ENCODE measurements at places on chromosomes 1 and 21.

- no peak for DNase-seq
Observed at GRCh38 chr21:31558189-31558961, 101.1 kb upstream of the SOD1 start.

DNA sequence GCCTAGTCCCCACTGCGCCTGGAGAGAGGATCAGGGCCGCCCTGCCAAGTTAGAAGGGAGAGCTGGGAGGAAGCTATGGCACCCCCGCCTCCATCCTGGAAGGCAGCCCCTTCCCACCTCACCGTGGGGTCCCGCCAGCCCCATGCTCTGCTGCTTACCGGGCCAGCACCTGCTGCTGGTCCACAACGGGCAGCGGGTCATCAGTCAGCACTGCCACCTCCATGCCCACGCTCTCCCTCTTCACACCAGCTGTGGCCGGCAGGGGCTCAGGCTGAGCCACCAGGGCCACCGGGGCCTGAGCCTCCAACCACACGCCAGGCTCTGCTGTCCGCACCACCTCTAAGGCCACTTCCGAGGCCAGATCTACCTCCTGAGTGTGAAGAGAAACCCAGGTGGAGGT, 23.5 kb upstream of the DDOST start:
- DNase-seq: no peak

DNA sequence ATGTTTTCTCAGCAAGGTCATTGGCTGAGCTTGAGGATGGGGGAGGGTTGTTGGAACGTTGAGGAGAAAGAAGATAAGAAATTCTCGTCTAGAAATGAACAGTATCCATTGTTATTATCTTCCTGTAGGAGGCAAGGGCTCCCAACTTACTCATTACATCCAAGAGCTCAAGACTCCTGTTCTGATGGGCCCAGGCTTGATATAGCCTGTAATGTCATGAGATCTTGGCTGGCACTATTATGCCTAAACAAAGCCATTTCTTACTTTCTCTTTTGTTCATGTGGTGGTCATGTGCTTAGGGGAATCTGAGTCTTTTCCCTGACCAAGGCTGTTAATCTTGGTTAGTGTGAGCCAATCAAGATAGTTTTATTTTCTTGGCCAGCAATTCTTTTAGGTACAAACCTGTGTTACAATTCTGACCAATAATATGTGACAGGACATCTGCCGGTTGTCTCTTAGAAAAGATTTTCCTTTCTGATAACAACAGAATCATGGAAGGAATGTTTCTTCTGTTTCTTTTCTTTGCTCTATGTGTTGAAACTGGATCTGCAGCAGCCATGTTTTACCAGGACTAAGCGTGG, 15.2 kb upstream of the IGSF3 start:
- DNase-seq: no peak

DNA sequence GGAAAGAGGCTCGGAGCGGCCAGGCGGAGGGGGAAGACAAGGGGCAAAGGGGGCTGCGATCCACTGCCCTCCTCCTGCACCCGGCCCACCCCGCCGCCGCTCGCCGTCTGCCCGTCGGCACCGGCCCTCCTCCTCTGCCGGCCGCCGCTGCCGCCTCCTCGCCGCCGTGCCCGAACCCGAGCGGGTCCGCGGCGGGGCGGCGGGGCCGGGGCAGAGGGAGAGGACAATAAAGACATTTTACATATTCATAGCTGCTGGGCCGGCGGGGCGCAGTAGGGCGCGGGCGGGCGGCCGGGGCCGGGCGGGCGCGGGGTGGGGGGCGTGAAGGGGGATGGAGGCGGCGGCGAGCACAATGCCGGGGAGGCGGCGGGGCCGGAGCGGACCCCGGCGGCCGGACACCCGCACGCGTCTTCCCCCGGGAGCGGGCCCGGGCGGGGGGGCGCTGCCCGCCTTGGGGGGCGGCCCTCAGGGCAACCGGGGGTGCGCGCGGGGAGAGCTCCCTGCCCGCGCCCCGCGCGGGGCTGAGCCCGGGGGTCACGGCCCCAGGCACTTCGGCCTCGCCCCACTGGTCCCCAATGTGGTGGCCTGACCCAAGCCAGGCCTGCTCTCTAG, 546 bp downstream of the POU2F1 start:
- no peak for DNase-seq

- DNase-seq: no peak
Observed at GRCh38 chr1:241074507-241074906, 282.5 kb downstream of the RGS7 start.

GRCh38 chr1:33378524-33378923, 52.4 kb downstream of the PHC2 start:
- no peak for DNase-seq

DNA sequence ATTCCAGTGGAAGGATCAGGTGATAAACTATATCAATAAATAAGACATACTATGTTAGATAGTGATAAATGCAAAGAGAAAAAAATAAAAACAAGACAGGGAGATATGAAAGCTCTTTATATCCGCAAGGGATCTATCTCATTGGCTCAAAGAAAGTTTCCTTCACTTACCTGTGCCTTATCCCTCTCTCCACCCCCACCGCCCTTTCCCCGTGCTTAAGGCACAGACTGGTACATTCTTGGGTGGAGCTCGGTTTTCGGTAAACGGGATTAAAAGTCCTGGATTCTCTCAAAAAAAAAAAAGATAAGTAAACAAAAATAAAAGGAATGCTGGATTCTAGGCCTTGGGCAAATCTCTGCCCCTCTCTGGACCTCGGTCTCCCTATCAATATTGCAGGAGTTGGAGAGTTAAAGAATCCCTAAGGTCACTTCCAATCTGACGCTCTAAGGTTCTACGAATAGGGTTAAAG, 593 bp upstream of the DNAJC16 start:
- DNase-seq: no peak

DNA sequence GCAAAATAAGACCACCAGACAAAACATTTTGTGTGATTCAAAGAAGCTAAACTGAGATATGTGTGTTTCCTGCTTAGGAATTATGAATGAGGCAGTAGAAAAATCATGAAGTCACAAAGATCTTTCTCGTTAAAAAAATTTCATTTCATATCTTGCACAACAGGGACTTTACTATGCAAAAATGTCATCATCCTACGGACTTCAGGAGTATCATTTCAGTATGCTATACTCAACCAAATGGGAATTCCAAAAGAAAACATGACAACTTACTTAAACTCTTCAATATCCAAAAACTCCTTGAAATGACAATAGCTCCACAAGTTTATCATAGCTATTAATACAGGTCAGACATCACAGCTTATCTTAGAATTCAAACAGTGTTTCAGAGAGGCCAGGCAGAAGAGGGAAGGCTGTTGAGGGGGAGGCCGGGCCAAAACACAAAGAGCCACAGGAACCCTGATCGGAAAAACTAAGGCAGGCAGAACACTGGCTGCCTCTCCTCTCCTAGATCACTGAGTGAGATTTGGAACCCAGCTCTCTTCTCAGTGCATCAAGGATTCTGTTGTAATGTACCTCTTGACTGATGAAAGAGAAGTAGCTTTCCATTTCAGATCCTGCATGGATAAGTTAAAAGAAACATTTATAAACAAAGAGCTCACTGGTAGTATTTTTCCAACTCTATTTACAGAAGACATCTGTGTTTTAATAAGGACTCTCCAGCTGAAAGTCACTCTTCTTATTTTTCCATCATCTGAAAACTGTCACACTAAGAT, 66.9 kb downstream of the TESK2 start:
- no peak for DNase-seq

DNA sequence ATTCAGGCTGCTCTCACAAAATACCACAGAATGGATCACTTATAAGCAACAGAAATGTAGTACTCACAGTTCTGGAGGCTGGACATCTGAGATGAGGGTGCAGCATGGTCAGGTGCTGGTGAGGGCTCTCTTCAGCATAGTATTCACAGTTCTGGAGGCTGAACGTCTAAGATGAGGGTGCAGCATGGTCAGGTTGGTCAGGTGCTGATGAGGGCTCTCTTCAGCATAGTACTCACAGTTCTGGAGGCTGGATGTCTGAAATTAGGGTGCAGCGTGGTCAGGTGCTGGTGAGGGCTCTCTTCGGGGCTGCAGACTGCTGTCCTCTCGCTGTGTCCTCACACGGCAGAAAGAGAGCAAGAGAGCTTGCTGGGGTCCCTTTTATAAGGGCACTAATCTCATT, 17.1 kb downstream of the PDZK1IP1 start:
- no peak for DNase-seq

GRCh38 chr1:7407980-7408770, 362.9 kb upstream of the VAMP3 start:
- no peak for DNase-seq

DNA sequence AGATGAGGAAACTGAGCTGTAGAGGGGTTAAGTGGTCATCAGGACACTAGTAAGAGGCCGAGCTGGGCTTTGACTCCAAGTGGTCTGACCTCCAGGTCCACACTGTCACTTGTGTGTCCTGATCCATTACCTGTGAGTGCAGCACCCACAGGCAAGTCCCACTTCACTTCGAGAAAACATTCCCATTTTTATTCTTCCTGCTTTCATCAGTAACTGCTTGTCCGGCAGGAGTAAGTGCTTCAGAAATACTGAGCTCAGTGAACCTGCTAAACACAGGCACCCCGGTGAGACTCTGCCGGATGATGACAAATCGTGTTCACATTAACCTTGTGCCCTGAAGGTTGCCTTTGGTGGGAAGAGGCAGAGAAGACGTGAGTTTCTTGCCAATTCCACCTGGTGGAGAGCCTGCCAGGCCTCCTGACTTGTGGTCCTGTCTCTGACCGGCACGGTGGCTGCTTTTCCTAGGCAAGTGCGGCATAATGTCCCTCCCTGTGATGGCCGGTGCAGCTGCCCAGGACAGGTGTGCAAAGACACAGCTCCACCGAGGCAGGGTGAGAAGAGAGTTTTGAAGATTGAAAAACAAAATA, 29.4 kb downstream of the ZBTB18 start:
- no peak for DNase-seq

DNA sequence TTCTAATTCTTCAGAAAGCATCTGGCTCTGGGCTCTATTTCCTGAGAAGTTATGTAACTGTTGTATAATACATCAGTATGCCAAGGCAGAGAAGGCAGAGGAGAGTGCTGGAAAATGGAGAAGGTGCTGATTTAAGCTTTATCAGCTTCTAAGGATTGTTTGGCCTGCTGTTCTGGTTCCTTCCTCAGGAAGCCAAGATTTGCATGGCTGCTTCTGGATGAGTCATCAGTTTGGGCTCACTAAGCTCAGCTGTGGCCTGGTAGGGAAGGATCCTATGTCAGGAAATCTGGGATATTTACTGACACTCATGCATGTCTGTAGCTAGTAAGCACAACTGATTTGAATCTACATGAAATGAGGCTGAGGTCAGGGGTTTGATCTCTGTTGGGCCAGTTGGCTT, 73.2 kb upstream of the ADGRL4 start:
- no peak for DNase-seq

GRCh38 chr1:15027515-15027986, 126.0 kb upstream of the TMEM51 start:
- no peak for DNase-seq

- DNase-seq: no peak
Observed at GRCh38 chr1:168609741-168610510, 33.5 kb downstream of the XCL1 start.

DNA sequence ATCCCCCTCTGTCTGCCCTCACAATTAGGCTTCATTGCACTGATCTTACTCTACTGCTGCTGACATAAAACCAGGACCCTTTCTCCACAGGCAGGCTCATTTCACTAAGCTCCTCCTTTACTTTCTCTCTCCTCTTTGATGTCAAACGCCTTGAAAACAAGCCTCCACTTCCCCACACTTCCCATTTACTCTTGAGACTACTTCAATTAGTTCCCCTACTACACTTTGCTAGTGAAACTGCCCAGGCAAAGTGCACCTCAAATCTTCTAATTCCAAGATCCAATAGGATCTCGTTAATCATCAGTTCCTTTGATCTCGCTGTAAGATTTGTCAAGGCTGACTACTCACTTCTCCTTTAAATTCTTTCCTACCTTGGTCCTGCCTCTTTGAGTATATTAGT, 5.9 kb upstream of the CDC20 start:
- no peak for DNase-seq

GRCh38 chr1:23567996-23568607, 8.8 kb upstream of the ID3 start:
- no peak for DNase-seq

GRCh38 chr1:212433577-212434462, 1.1 kb downstream of the NENF start:
- no peak for DNase-seq

GRCh38 chr1:84505493-84506001, 639 bp upstream of the SPATA1 start:
- DNase-seq: no peak

DNA sequence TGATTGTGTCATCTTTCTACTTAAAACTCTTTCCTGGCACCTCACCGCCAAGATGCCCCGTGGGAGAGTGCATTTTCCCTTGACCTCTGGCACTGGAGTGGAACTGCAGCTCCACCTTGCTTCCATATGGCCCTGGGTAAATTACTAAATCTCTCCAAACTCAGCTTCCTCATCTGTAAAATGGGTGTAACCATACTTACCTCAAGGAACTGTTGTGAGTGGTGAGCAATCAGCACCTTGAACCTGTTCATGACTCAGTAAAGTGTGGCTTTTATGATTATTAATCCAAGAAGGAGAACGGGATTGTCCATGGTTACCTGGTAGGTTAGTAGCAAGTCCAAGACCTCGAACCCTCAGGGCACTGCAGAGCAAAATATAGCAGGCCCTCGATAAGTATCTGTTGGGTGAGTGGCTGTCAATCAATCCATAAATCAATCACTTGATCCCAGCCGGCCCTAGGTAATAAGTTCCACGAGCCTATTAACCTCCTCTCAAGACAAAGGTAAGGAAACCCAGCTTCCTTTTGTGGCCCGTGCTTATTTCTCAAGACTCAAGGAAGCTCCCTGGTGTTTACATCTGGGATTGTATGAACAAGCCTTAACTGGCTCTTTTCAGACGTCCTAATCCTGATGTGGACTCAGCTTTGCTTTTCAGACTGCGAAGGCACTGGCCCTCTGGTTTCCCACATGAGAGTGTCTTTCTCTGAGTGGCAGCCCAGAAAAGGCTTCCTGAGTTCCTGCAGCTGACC, 114.0 kb upstream of the GJB5 start:
- DNase-seq: no peak

GRCh38 chr1:30715216-30715615, 8.2 kb downstream of the MATN1 start:
- DNase-seq: no peak

DNA sequence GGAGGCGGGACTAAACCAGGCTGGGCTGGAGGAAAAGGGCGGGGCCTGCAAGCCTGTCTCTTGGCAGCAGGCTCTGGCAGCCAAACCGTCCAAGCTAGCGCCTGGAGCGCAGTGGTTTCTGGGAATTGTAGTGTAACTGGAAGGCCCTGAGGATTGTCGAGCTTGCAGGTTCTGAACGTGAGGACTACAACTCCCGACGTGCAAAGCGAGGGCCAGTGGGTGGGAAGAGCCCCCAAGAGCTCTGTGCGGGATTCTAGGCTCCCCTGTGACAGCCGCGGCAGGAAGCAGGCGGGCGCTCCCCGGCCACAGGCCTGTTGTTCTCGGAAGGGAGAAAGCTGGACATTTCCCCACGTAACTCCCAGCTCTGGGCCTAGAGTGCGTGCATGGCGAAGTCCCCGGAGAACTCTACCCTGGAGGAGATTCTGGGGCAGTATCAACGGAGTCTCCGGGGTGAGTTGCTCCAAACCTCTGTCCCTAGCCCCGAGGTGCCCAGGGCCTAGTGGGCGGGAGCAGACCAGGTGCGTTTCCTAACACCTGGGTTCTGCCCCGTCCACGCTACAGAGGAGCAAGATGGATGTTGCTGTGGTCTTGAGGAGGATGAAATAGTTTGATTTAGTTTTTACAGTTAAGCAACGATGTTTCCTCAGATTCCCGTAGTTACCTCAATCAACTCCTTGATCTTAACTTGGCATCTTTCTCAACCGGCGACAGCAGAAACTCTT, at the start of gene SDCCAG8:
SDCCAG8 (plus strand) TSS at position 251 of the 722 bp plus-strand sequence; CDS start at position 384, 133 bp downstream.
- DNase-seq: peak; percentile 97

GRCh38 chr1:209839875-209840546, 12.2 kb downstream of the UTP25 start:
- DNase-seq: no peak

- DNase-seq: no peak
Observed at GRCh38 chr1:47711848-47712492, 274.1 kb downstream of the FOXD2 start.
